ENCODE measurements at places on chromosomes 7 and 10.

GRCh38 chr10:33421789-33422462, 87.5 kb upstream of the NRP1 start:
- DNase-seq = no peak

GRCh38 chr10:98424295-98425254, 9.6 kb upstream of the PYROXD2 start:
- DNase-seq = no peak

GRCh38 chr7:148436571-148436970, 154.0 kb upstream of the C7orf33 start:
- DNase-seq = no peak

GRCh38 chr10:93915598-93915997, 21.8 kb downstream of the SLC35G1 start:
- no peak for DNase-seq

GRCh38 chr7:1554333-1555045, 1.5 kb downstream of the TMEM184A start:
- DNase-seq = no peak

DNA sequence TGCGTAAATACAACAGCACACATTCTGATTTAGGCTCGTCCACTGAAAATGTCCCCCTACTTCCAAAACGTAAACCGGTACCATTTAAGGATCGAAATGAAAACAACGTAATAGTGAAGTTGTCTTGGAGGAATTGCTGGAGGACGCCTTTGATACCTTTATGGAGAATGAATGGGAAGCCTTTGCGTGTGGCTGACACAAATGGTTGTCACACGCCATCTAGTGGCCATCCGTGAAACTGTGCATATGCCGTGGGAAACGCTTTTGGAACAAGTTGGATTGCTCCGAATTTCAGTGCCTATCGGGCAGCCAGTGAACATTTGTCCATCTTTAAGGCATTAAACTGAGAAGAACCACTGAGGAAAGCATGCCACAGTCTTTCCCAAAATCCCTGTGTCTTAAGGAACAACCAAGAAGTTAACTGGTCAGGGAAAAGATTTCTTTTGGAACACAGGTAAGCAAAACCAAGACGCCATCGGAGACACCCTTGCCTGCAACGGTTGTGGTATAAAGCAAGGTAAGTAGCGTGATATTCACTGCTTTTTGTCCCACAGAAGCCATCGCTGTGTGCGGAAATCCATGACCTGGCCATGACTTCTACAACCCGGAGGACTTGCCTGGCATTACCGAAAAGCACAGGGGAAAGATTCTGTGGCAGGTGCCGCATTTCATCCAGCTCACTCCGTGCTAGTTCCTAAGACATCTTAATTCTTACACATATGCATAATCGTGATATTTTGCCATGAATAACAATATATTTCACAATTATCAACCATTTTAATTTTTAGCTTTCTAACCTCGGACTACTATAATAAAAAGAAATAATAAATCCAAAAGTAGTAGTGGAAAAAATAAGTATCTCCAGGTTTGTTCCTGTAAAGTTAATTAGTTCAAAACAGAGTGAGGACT, 100.6 kb downstream of the FAM204A start:
- DNase-seq = peak; percentile 31

DNA sequence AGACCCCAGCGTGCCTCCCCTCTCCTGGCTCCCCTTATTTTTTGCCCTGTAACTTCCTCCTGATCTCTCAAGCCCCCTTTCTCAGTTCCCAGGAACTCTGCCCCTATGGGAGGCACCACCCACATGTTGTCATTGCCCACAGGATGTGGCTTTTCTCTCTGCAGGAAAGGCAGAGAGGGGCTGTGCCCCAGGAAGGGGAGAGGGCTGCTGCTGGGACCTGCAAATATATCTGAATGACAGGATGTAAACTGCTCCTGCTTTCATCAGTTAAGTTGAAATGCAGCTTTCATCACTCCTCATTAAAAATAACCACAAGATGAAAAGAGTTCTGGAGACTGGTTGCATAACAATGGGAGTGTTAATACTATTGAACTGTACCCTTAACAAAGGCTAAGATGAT, 103.3 kb downstream of the CLEC2L start:
- DNase-seq = no peak

DNA sequence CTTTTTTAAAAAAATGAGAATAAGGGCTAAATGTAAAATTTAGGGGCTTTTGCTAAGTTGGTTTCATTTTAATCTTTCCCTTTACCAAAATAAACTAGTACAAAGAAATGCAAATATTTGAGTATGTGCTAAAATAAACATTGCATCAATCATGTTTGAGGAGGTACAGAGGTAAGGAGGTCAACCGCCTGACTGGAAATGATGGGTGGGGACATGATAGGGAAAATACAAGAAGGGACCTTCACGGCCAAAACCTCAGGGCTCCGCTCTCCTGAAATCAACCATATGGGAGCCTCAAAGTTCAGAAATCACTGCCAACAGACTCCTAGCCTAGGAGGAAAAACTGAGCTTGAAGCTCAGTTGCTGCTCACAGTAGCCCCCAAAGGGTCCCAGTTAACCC, 207.6 kb downstream of the AHR start:
- DNase-seq = no peak

DNA sequence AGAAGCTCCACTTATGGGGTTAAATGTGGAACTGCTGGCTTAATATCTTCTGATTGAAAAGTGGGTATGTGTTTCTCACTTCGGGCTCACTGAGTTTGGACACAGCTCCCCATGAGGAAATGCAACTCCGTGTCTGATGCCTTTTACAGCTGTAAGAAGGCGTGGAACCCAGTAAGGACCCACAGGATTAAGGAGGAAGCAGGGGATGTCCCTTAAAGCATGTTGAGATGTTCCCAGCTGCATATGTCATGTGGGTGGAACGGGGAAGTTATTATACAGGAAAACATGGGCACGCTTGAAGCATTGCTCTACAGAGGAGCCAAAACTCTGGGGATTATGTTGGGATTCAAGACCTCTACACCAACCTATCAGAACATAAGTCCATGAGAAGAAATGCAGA, 224.4 kb downstream of the NEBL start:
- DNase-seq = no peak

GRCh38 chr10:88911116-88911515, 31.1 kb downstream of the STAMBPL1 start:
- DNase-seq = no peak

DNA sequence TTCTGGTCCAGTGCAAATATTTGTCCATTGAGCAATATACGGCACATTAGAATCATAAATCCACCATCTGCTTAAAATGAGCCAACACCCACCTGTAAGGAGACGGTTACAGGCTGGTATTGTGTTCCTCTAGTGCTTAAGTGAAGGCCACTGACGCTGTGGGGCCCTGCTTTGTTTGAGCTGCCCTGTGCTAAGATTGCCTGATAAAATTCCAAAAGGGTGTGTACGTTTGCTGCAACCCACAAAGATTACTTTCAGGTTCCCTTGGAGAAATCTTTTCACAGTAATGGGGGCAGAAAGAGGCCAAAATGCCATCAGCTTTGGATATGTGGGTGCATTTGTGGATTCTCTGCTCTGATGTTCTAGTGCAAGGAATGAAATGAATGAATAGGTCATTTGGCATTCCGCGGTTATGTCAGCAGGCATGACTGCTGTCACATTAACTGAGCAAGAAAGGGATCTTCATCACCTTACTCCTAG, 34.4 kb downstream of the AGR3 start:
- no peak for DNase-seq

DNA sequence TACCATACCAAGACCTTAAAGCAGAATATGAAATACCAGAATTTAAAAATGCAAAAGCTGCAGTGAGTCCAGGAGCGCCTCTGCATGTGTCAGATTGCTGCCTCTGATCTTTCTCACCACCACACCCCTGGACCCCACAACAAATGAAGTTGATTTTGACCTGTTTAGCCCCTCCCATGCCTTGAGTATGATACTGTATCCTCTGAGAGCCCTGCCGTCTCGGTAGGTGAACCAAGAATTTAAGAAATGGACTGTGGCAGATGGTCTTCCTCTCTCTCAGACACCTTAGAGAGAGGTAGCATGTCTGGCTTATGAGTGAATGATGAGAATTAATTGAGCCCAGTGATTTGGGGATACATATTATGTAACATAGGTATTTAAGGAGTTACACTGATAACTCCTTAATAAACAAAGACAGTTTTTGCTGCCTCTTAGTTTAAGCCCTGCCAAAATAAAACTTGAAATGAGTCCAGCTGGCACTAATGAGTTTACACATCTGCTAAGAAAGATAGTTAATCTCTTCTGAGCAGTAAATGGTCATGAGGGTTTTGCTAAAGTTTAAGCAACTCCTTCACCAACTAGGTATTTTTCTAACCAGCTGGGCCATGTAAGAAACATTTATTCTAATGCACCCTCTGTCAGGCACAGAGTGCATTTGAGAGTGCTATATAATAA, 4.5 kb upstream of the TFPI2 start:
- no peak for DNase-seq

Data from T-helper 17 cell (primary cell).